ENCODE measurements at places on chromosomes 6 and 20.

- DNase-seq: no peak
Measured at GRCh38 chr20:50292591-50293283, 102.1 kb downstream of the CEBPB start.

- peak; percentile 16 for DNase-seq
Measured at GRCh38 chr6:37371154-37372083, 17.6 kb downstream of the RNF8 start.

GRCh38 chr6:166003569-166003968, 164.1 kb downstream of the TBXT start:
- no peak for DNase-seq

DNA sequence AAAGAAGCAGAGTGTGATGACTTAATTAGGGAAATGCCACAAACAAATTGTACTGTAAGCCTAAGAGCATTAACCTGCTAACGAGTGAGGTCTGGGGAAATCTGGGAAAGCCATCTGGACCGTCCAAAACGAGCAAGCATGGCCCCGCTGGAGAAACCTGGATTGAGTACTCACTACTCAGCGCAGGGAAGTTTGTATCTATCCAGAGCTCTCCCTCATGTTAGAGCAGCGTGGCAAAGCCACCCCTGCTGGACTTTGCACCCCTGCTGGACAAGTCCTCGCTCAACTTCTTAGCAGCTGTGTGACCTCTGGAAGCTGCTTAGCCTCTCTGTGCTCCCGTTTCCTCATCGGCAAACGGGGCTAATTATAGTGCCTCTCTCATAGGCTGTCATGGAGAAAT, 37.3 kb downstream of the PSMG4 start:
- no peak for DNase-seq

- DNase-seq: peak; percentile 63
Measured at GRCh38 chr6:26043384-26044139, 43.7 kb upstream of the HFE start.

- no peak for DNase-seq
Measured at GRCh38 chr6:166556336-166556735, 30.1 kb downstream of the RAMACL start.

DNA sequence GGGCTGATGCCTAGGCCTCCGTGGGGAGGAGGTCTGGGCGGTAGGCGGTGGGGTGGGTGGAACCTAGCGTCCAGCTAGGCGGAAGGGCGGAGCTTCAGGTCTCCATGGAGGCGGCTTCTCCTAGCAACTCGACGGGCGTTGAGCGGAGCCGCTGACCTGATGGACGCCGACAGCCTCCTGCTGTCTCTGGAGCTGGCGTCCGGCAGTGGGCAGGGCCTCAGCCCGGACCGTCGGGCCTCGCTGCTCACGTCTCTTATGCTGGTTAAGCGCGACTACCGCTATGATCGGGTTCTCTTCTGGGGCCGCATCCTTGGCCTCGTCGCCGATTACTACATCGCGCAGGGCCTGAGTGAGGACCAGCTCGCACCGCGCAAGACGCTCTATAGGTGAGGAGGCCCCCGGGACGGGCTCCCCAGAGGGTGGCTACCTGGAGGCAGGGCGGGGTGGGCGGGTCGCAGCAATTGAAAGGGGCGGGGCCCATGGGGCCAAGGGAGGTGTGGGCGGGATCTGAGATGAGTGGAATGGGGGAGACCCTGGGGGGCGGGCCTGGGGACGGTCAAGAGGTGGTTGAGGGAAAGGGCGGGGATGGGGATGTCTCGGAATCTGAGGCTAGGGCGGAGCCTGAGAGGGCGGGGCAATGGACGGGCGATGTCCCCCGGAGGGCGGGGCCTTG, at the start of gene RSPH9:
TSS of gene RSPH9 (plus strand) at position 97 of the 673 bp plus-strand sequence. CDS start at position 160, 63 bp downstream.
- DNase-seq: no peak

DNA sequence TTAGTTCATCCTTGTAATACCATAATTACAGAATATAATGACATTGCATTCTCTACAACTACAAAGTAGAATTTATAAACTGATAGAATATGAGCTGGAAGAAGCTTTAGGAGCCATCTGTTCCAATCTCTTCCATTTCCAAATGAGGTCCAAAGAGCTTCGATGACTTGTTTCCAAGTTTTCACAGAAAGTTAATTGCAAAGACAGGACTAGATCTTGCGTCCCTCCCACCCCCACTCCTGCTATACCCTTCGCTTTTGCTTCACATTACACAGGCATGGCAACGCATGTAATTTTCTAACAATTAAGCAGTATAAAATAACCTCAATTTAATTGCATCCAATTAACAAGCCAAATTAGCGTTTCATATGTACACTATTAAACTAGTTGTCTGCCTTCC, 7.0 kb downstream of the HIVEP2 start:
- DNase-seq: no peak

- no peak for DNase-seq
Measured at GRCh38 chr20:57432862-57433491, 41.8 kb downstream of the RBM38 start.

- DNase-seq: no peak
Measured at GRCh38 chr20:33209789-33210188, 7.4 kb upstream of the BPIFA3 start.

DNA sequence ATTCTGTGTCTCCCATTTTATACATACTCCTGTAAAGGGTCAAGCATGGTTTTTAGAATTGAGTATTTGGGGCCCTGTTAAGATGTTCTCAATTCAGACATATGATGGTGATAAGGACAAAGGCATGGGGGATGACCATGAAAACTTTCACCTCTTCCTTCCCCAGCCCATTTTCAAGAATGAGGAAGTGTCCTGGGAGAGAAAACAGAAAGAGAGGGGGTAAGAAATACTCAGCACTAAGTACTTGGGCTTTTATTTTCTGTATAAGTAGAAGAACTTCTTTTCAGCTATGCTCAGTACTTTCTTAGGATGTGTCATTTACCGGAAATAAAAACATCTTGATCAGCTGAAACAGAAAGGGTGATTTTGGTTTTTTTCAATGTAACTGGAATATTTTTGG, 10.9 kb upstream of the MBOAT1 start:
- no peak for DNase-seq

- DNase-seq: no peak
Measured at GRCh38 chr6:156396068-156396771, 381.0 kb upstream of the ARID1B start.

GRCh38 chr6:129184808-129185366, 301.9 kb downstream of the LAMA2 start:
- no peak for DNase-seq

GRCh38 chr20:10642856-10643559, 30.8 kb downstream of the JAG1 start:
- DNase-seq: no peak

- DNase-seq: no peak
Measured at GRCh38 chr6:75299801-75300530, 15.4 kb upstream of the TMEM30A start.

GRCh38 chr6:139278190-139278589, 13.6 kb downstream of the TXLNB start:
- DNase-seq: no peak

DNA sequence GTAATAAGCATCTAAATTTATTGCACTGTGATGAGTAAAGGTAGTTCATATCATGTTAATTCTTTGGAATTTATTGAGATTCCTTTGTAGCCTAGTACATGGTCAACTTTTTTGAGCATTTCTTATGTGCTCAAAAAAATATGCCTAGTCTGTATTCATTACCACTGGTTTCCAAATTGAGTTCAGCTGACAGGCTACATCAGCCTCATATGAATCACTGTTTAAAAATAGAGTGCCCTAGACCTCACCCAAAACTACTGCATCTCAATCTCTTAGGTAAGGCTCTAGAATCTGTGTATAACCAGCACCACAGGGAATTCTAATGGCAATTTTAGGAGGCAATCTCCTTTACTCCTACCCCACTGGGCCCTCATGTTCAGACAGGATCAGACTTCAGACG, 16.7 kb upstream of the FOXF2 start:
- DNase-seq: no peak

- no peak for DNase-seq
Measured at GRCh38 chr6:124373386-124373785, 569.7 kb downstream of the NKAIN2 start.

DNA sequence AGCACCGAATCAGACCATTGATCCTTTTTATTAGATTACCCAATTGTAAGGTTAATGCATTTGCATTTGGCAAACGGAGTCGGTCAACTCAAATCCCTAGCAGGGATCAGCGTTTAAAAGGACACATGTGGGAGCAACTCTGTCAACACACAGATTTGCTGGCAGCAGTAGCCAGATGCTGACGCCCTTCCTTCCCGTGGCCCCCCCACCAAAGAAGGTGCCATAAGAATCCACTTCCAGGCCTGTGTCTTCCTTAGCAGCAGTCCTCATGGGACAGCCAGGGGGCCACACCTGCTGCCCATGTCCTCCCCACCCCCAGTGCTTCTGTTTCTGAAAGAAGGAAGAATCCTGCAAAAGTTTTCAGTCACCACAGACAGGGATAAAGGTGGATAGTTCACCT, 24.5 kb upstream of the MAFB start:
- DNase-seq: no peak

- no peak for DNase-seq
Measured at GRCh38 chr6:83872386-83873118, 13.1 kb downstream of the CYB5R4 start.

GRCh38 chr6:108807928-108808327, 40.3 kb upstream of the ARMC2 start:
- DNase-seq: no peak

- DNase-seq: no peak
Measured at GRCh38 chr20:39904476-39905112, 784.4 kb downstream of the MAFB start.

DNA sequence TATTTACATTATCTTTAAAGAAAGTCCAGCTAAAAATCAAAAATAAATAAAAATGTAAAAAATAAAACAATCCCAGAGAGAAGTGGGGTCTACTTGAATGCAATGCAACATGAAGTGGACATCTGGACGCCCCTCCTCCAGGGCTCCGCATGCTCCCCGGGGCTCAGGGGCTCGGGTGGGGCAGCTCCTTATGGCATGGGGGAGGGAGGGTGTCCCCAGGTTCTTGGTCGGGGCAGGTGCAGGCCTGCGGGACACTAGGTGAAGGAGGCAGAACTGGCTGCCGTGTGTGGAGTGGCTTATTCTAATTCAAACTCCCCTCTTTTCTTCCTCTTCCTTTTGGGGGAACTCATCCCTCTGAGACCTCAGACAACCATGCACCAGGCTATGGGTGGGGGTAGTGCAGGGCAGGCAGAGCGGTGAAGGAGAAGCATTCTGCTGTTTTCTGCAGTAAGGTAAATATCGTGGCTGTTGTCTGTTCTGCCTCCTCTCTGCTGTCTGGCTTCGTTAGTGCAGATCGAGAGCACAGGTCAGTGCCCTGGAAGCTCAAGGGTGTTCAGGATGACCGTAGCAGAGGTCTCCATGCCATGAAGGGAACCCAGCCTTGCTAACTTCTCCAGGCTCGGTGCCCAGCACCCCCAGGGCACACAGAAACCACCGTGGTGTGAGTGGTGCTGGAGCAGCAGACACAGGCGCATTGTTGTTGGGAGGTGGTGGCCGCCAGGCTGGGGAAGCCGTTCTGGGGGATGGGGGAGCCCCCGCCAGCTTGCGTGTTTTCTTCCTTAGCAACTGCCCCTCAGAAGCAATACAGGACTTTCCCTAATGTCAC, 82.6 kb downstream of the TTLL2 start:
- no peak for DNase-seq

DNA sequence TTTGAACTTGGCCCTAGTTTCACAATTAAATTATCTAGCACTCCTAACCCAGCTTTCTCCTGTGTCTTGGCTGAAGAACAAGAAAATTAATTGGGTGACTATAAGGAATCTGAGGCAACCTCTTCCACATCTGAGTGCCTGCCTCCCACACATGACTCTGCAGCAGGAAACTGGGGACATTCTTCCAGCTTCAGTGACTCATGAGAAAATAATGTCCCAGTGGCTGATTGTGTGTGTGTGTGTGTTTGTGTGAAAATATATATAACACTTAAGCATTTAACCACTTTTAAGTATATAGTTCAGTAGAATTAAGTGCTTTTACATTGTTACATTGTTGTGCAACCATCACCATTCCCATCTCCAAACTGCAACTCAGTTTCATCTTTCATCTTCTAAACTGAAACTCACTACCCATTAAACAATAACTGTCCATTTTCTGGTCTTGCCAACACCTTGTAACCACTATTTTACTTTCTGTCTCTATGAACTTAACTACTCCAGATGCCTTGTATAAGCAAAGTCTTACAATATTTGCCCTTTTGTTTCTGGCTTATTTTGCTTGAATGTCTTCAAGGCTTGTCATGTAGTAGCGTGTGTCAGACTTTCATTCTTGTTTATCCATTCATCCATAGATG, 8.7 kb downstream of the TRIM38 start:
- no peak for DNase-seq

GRCh38 chr6:136035378-136036070, 184.0 kb downstream of the PDE7B start:
- no peak for DNase-seq

- no peak for DNase-seq
Measured at GRCh38 chr6:150539568-150539967, 60.1 kb upstream of the PLEKHG1 start.

GRCh38 chr6:16591396-16592222, 169.7 kb downstream of the ATXN1 start:
- no peak for DNase-seq

GRCh38 chr20:16444057-16444777, 129.0 kb downstream of the KIF16B start:
- DNase-seq: no peak

- DNase-seq: no peak
Measured at GRCh38 chr6:62492192-62492822, 206.3 kb upstream of the KHDRBS2 start.

- DNase-seq: no peak
Measured at GRCh38 chr20:48880981-48881657, 40.4 kb upstream of the ARFGEF2 start.

GRCh38 chr6:129923530-129924250, 62.6 kb upstream of the TMEM244 start:
- DNase-seq: no peak

DNA sequence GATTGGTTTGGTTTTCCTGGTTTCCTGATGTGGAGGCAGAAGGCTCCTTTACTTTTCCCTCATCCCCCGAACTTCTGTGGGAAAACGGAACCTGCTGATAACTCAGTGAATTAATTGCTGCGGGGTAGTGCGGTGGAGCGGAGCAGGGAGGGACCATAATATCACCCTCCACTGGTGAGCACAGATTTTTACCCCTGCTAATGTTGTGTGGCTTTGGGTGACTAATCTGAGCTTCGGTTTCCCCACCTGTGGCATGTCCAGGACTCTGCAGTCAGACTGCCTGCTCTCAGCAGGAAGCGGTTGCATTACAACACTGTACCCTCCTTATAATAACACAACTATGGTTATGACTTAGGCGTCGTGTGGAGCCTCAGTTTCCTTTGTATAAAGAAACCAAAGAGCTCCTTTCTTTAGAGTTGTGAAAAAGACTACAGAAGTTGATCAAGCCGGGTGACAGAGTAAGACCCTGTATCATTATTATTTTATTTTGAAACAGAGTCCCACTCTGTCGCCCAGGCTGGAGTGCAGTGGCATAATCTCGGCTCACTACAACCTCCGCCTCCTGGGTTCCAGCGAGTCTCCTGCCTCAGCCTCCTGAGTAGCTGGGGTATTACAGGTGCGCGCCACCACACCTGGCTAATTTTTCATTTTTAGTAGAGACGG, 2.2 kb upstream of the ID1 start:
- DNase-seq: no peak

- DNase-seq: peak; percentile 85
Measured at GRCh38 chr20:36886859-36887751, 11.2 kb downstream of the TLDC2 start.
